ENCODE measurements at places on chromosomes 12 and 14.

GRCh38 chr12:41907021-41907420 is 237.7 kb downstream of the GXYLT1 start:
- no peak for DNase-seq

- DNase-seq, result no peak
These were observed 135.9 kb downstream of the PAH start for GRCh38 chr12:102781117-102781516.

DNA sequence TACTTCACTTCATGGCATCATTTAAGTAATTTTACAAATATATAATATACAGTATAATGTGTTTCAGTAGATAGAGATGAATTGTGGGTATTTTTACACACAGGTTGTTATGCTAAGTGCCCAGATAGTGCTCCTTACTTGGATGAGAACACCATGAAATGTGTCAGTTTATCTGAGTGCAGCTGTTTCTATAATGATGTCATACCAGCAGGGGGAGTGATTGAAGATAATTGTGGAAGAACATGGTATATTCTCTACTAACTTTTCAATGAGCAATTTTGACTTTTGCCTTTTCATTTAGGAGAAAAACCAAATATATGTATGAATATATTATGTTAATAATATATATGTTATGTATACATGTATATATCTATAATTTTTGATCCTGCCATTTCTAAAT is 221.6 kb downstream of the LRRK2 start:
- no peak for DNase-seq

DNA sequence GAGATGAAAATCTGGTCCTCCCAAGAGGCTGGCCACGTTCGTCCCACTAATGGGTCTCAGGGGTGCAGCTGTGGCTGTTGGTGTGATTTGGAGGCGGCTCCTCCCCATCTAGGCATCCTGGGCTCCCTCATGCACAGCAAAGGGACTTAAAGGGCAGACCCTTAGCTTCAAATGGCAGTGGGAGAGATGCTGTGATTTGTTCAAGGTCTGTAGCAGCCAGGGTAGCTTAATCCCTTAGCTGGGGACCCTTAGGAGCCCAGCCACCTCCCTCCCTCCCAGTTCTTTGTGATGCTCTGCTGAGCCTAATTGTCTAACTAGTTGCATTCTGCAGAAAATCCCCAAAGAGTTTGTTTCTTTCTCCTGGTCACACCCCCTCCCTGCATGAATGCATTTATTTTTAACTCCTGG is 18.3 kb downstream of the DYRK4 start:
- DNase-seq, result no peak

Data from effector CD8-positive, alpha-beta T cell (primary cell).